ENCODE measurements at places on chromosomes 16 and 17.
A peak's percentile ranks its signal among the peaks of the same experiment; 100 is the strongest.

GRCh38 chr17:67270416-67270815 is 25.4 kb upstream of the HELZ start:
- DNase-seq, result no peak

GRCh38 chr16:86962913-86963312 is 354.3 kb downstream of the C16orf95 start:
- no peak for DNase-seq

GRCh38 chr17:2542456-2542855 is 30.8 kb upstream of the METTL16 start:
- DNase-seq, result no peak

- no peak for DNase-seq
Measured at GRCh38 chr17:77496831-77497577, 356.2 kb downstream of the SEC14L1 start.

DNA sequence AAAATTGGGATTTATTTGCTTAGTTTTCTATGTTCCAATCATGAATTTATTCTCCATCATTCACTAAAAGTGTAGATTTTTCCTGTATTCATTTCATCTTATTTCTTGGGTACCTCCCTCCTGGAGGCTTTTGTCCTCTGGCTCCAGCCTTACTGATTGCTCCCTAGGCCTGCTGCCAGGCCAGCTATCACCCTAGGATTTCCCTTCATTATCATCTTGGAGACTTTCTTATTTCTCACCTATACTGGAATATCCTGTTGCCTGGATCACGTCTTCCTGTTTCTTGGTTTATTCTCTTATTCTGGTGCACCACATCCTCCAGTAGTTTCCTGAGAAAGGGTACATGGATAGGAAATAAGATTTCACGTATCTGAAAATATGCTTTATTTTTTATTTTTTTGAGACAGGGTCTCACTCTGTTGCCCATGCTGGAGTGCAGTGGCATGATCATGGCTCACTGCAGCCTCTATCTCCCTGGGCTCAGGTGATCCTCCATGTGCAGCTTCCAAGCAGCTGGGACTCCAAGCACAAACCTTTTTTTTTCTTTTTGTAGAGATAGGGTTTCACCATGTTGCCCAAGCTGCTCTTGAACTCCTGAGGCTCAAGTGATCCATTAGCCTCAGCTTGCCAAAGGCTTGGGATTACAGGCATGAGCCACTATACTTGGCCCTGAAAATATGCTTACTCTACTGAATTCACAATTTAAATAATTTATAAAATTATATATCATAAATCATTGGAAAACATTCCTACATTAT is 13.3 kb upstream of the KPNB1 start:
- DNase-seq, result no peak

GRCh38 chr16:33059206-33059605 is 134.8 kb upstream of the TP53TG3C start:
- DNase-seq, result no peak

- DNase-seq, result no peak
Measured at GRCh38 chr16:86778108-86778745, 199.9 kb downstream of the FOXL1 start.

DNA sequence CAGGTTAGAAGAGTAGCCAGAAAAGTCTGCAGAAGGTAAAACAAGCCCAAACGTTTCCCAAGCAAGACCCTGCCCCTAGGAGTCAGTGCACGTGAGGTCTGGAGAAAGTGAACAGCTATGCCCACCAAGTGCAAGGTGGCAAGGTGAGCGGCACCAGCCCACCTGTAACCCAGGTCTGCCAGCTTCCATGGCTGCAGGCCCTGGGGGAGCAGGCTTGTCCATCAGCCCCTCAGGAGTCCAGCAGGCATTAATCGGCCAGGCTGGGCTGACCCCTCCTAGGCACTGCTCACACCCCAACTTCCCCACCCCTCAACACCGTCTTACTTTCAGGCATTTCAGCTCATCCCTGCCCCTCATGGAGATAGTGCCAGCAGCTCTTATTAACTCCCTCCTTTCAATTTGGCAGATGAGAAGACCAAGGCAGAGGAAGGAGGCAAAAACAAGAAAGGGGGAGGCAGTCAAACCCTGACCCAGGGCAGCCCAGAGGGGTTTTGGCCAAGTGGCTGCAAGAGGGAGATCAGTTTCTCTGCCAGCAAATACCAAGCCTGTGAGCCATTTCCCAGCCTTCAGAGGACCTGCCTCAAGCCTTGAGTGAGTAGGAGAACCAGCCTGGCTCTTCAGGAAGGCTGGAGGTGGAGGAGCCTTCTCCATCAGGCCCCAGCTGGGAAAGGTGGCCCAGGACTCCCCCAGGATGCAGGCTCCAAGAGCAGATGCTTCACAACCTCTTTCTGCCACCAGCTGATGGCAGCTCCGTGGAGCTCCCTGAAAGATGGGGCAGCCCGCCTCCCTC is 14.7 kb downstream of the BEAN1 start:
- DNase-seq, result no peak

GRCh38 chr17:48907713-48908046 is 527 bp upstream of the UBE2Z start:
- no peak for DNase-seq

DNA sequence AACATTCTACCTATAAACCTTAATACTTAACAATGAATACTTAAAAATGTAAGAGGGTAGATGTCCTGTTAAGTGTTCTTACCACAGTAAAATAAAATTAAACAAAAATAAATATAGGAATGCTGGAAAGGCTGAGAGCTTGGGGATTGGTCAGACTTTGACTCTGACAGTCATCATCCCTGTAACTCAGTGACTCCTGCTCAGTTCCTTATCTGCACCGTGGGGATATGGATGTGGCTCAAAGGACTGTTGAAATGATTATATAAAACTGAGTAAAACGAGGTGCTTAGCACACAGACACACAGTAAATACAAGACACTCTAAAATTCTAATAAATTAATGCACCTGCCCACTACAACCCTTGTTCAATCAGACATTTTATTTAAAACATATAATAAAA is 338.6 kb downstream of the TMEM114 start:
- no peak for DNase-seq

- DNase-seq, result no peak
Measured at GRCh38 chr17:78038748-78039288, 80.3 kb downstream of the TNRC6C start.

- no peak for DNase-seq
Measured at GRCh38 chr17:69796078-69796477, 278.9 kb upstream of the KCNJ16 start.

- DNase-seq, result no peak
Measured at GRCh38 chr16:77780378-77780837, 8.0 kb upstream of the VAT1L start.

GRCh38 chr17:76497979-76498875 is 3.0 kb downstream of the RHBDF2 start:
- DNase-seq, result peak; percentile 38

DNA sequence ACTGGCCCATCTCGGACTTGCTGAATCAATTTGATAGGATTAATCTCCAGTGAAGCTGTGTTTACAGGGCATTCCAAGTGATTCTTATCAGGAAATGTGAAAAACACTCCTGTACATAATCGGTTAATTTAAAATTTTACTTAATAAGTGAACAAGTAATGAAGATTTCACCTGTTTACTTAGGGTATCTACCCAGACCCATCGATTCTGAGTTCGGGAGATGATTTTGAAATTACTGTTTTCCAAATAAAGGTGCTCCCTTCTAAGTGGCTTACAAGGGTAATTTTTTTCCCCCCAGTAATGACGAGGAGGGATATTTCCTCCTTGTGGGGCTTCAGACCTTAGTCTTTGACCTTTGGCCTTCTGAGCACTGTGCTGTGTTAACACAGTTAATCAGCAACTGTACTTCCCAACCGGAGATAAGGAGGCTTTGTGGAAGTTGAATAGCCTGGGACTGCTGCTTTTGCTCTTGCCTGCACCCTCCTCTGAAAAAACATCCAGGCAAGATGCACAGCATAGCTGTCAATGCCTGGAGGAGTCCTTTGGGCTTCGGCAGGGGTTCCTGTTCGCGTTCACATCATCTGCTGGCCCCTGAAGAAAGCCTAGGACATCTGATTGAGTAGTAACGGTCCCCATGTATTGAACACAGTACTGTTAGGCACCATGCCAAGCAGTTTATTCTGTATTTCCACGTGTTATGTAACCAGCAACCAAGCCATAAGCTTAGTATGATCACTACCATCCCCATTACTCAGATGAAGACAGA is 1.8 kb downstream of the FAHD1 start:
- DNase-seq, result no peak

DNA sequence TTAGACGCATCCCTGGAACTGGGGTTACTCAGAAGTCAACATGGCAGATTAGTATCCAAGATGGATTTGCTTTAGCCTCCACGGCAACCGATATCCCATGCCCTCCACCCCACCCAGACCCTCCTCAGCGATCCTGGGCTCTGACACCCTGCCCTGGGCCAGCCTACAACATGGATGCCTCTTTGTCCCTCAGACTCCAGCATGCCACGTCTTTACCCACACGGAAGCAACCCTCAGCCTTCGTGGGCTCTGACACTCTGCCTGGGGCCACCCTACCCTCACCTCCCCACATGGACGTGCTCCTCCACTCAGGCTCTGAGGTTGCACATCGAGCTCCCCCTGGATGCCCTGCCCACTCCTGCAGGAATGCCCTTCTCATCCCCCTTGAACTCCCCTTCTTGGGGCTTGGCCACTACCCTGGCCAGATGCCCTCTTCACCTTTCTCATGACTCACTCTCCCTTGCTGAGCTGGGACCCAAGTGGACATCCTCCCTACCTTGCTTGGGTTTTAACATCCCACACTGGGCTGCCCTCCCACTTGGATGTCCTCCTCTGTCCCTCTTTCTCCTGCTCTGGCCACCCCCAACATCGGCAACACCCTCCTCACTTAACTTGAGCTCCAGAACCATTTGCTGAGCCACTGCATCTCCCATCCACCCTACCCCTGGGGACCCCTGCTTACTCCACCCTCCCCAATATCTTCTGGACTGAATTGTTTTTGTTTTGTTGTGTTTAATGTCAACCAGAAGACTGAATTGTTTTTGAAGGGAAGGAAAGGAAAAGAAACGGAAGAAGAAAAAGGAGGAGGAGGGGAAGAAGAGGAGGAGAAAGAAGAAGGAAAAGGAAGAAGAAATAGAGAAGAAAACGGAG is 18.3 kb upstream of the TMEM92 start:
- DNase-seq, result no peak

GRCh38 chr16:55248494-55248893 is 75.5 kb upstream of the IRX6 start:
- no peak for DNase-seq

GRCh38 chr17:17990282-17990681 is 17.6 kb downstream of the DRC3 start:
- no peak for DNase-seq

GRCh38 chr16:74304164-74304834 is 7.7 kb downstream of the PSMD7 start:
- no peak for DNase-seq

DNA sequence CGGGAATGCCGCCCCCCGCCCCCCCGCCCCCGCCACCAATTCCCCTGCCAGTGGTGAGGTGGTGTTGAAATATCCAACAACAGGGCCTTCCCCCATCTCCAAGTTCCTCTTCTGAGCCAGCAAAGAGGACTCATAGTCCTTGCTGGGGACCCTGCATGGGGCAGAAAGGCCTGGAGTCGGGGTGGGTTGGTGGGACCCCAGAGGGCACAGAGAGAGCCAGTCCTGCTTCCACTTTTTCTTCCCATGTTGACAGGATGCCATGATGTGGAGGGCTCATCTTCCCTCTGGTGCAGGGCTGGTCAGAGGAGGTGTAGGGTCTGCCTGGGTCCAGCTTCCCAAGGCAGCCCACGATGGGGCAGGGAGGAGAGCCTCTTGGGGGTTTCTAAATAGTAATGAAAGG is 49.0 kb upstream of the PIK3R6 start:
- DNase-seq, result no peak

DNA sequence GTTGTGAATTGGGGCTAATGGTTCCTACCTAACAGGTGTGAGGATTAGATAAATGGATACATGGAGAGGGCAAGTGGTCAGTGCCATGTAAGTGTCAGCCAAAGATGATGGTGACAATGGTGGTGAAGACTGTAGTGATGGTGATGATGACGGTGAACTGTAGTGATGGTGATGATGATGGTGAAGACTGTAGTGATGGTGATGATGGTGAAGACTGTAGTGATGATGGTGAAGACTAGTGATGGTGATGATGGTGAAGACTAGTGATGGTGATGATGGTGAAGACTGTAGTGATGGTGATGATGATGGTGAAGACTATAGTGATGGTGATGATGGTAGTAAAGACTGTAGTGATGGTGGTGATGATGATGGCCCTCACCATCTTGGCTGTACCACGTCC is 18.1 kb upstream of the GNG13 start:
- DNase-seq, result no peak

- no peak for DNase-seq
Measured at GRCh38 chr17:50360486-50361115, 12.4 kb downstream of the MRPL27 start.

DNA sequence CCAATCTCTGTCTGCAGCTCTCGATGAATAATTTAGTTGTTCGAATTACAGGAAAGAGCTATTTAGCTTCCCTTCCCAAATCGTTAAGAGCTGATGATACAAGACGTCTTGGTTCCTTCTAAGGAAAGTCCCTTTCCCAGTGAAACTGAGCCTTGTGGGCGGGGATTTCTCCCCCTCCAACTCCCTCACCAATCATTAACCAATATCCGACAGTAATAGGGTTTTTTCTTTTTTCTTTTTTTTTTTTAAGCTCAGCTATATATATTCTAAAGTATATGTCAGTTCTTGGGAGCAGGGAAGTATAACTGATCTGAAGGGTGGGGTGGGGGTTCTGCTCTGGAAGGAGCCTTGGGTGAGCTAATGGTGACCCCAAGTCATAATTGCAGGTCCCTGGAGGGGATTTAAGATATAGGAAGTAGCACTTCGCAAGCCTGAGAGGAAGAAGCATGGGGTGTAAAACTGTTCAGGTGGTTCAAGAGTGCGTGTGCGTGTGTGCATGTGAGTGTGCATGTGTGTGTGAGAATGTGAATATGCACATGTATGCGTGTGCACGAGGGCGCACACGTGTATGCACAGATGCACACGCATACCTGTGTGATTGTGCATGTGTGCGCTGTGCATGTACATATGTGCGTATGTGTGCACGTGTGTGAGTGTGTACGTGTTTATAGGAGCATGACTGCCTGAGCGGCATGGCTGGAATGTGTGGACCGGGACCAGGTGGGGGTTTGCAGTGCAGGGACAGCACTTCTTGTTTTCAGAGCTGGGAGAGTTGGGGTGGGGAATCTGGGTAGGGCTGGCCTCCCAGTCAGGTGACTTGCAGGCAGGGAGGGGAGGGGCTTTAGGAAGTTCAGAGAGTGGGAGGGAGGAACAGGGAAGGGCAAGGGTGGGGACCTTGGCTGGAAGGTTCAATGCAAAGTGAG is 42.7 kb downstream of the SOCS3 start:
- DNase-seq, result no peak

- DNase-seq, result no peak
Measured at GRCh38 chr17:1379208-1379929, 20.7 kb downstream of the YWHAE start.
